ENCODE measurements at places on chromosomes 12 and 14.

DNA sequence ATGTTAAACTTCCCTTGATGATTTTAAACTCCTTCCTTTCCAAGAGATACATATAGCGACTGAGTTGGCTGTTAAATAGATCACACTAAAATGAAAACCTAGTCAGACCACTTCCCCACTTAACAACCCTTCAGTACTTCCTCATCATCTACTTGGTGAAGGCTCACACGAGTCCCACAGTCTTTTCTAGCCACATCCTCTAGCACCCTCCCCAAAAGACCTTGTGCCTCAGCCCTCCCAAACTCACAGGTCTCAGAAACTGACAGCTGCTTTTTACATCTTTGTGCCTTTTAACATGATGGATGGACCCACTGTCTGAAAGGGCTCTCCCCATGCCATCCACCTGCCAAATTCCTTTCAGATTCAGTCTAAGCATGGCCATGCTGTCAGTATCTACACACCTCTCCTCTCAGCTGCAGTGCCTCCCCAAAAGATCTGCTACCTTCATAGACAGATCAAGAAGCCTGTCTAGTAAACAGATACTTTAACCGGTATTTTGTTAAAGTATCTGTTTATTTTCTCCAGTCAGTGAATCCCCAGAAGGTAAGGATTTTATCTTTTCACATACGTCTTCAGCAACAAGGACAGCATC, 65.1 kb upstream of the GPHB5 start:
- no peak for DNase-seq

- no peak for DNase-seq
Measured at GRCh38 chr12:62739266-62740015, 195.5 kb downstream of the PPM1H start.

DNA sequence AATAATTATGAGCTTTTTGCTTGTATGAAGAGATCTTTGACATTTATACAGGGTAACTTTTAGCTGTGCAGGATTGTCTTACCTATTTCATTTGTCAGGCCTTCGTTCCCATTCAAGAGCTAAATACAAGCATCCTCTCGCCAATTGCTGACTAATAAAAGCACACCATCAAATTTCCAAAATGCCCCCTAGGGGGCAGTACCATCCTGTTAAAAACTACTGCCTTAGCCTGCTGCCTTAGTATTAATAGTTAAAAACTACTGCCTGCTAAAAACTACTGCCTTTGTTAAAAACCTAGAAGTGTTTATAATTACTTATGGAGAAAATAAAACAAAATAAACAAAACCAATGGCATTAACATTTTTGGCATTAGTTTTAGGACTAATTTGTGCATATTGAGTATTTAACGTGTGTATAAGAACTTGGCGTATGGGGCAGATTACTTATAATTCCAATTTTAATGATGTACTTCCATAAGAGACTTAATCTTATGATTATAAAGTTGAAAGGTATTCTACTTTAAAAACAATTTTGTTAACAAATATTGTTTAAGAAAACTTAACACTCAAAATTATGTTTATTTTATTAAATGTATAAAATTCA, 3.0 kb upstream of the IFI27L2 start:
- DNase-seq = peak; percentile 58

GRCh38 chr12:112463478-112463877, 44.7 kb downstream of the PTPN11 start:
- DNase-seq = no peak

GRCh38 chr14:57659052-57659451, 165.4 kb upstream of the CCDC198 start:
- DNase-seq = no peak

DNA sequence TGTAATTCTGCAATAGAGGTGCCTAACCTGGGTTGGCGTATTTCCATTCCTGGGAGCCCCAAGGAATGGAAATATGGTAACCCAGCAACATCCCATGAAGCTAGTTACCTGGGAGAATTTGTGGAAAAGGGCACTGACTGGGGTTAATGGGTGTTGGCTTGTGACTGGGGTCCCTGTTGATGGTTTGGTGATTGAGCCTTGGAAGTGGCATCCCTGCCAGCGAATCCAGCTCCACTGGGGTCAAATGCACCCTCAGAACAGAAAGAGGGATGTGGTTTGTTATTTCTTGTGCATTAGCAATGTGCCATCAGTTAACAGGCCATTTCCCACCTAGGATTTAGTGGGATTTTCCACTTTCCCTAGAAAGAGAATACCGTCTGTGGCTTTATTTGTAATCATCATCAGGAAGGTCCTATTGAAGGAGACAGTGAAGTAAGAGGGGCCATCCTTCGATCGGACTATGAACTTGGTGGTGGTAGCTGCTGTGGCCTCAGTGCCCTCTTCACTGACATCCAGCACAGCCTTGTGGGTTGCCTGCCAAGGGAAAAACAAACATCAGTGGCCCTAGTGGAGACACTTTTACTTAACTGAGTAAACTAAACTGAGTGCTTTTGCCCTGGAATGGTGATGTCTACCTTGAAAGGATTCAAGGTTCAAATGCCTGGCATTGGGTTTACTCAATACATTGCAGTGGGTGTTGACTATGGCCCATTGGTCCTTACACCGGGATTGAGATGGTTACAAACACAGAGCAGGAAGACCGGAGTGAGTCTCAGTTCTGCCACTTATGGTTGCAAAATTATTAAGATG, 10.4 kb upstream of the SERPINA11 start:
- DNase-seq = no peak

- DNase-seq = peak; percentile 97
Measured at GRCh38 chr12:47820631-47821345, 1.1 kb upstream of the HDAC7 start.

DNA sequence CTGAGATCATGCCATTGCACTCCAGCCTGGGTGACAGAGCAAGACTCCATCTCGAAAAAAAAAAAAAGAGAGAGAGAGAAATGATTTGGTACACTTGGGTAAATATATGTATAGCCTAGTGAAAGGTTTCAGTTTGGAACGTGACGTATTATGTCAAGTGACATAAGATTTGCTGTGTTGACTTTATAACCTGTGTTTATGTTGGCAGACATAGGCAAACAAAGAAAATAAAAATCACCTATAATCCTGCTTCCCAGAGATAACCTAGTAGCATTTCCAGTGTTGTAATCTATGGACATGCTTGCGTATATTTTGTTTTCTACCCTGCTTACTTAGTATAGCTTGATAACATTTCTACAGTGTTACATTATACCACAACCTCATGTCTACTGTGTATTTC, 16.7 kb downstream of the ERG28 start:
- no peak for DNase-seq

GRCh38 chr12:4135919-4136605, 137.5 kb upstream of the CCND2 start:
- no peak for DNase-seq

DNA sequence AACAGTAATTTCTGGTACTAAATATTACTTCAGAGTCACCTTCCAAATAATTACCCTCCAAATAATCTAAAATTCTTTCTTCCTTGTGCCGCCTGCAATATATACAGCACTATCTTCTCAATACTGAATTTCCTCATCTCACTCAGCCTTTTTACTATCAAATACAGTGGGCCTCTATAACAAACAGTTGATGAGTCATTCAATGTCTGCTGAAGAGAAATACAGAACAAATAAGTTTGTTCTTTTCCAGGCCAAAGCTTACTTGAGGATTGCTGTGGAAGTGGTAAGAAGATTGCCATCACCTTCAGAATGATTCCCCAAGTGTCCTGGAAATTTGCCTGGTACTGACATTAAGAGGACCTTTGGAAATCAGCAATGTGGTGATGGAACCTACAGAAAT, 218.2 kb upstream of the ARHGAP5 start:
- DNase-seq = no peak

GRCh38 chr12:14611640-14612203, 44.0 kb upstream of the PLBD1 start:
- no peak for DNase-seq

GRCh38 chr14:20417250-20418186, 4.2 kb upstream of the TEP1 start:
- DNase-seq = no peak

DNA sequence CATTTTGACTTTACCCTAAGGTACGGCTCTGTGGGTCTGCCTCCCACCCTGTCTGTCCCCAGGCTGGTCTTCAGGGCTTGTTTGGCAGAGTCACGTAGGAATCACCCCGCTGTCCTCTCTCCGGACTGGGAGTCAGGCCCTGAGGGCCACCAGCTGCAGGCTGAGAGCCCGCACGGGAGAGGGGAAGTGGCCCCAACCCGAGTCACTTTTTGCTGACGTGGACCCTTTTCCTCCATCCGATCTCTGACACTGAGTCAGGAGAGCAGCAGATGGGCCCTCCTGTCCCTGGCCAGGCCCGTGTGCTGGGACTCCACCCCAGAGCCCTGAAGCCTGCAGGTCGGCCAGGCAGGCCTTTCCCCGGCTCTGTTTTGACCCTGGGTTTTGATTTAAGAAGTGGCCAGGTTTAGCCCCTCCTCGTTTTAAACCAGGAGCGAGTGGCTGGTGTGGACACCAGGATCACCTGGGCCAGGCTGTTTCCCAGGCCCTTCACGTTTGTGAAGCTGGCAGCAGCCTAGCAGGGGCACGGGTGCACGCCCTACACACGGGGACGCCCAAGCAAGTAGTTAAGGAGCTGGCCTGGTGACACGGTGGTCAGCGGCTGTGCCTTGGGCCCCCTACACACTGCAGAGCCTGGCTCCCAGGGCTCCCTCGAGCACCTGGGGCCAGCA, 12.5 kb upstream of the TEX22 start:
- DNase-seq = no peak

GRCh38 chr14:83163016-83163415, 1629.4 kb upstream of the SEL1L start:
- DNase-seq = no peak

GRCh38 chr12:132852496-132852895, 23.8 kb upstream of the GOLGA3 start:
- no peak for DNase-seq

DNA sequence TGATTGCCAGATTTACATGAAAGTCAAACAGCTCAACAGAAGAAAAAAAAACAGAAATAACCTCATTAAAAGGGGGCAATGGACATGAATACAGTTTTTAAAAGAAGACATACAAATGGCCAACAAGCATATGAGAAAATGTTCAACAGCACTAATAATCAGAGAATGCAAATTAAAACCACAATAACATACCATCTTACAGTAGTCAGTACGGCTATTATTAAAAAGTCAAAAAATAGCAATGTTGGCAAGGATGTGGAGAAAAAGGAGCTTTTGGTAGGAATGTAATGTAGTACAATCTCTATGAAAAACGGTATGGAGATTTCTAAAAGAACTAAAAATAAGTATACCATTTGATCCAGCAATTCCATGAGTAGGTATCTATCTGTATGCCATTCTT, 272.1 kb downstream of the CEP128 start:
- DNase-seq = no peak

DNA sequence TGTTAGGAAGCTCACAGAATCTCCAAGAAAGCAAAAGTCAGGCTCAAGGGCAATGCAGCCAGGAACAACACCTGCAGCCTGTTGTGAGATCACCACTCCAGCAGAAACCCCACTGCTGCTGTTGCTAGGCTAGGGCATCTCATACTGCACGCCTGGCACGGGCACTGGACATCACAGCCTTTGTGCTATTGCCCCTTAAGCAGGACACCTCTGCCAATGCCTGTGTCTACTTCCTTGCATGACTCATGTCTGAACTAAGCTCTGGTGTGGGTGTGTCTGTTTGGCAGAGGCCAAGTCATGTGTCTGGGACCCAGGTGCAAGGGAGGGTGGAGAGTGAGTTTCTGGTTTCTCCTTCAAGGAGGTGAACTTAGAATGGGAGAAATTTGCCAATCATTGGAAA, 10.0 kb upstream of the DDX47 start:
- peak; percentile 85 for DNase-seq

DNA sequence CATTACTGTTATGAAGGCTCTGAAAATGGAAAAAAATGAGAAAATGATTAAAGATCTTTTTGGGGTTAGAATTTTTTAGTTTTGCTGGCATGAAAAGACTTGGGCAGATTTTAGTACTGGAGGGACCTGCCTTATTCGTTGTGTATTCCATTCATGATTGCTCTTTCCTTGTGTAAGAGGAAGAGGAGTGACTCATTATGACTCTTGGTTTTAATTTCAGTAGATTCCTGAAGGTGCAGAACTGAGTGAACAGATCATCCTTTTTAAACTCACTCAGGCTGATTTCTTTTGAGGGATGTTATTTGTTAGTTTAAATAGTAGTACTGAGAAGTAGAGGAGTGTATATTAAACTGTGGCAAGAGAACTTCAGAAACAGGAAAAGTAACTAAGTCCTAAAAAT, 41.6 kb downstream of the AKAP6 start:
- DNase-seq = peak; percentile 79

Data from AG08395 (cell line).